Memory B cell (primary cell): ENCODE measurements at places on chromosomes 5 and 9.

- DNase-seq, result no peak
Measured at GRCh38 chr5:172451771-172452197, 2.5 kb downstream of the SH3PXD2B start.

- no peak for DNase-seq
Measured at GRCh38 chr5:107458322-107458721, 212.4 kb downstream of the EFNA5 start.

GRCh38 chr9:81389569-81389993 is 299.8 kb downstream of the TLE1 start:
- no peak for DNase-seq

- no peak for DNase-seq
Measured at GRCh38 chr9:135066291-135066690, 21.2 kb upstream of the OLFM1 start.

GRCh38 chr9:31799953-31800609 is 584.4 kb upstream of the ACO1 start:
- DNase-seq, result no peak

- DNase-seq, result no peak
Measured at GRCh38 chr9:136740971-136741882, 1.5 kb downstream of the LCN10 start.
